ENCODE measurements at places on chromosomes 1 and 21. TPM values are rescaled to one million over a fixed set of nuclear protein-coding genes. Genes with fewer than 3 reads are reported as not detected.

Gene TSPAN1
- polyA plus RNA-seq: not detected

Gene DISC1
- 0.68 TPM for polyA plus RNA-seq

Gene CREB3L4
- 6.5 TPM for polyA plus RNA-seq

Gene BLACAT1
- polyA plus RNA-seq: not detected

Gene TRNP1
- not detected for polyA plus RNA-seq
